Fibroblast of mammary gland (primary cell): ENCODE measurements at places on chromosomes 3 and 15.
A peak's percentile ranks its signal among the peaks of the same experiment; 100 is the strongest.

- no peak for DNase-seq
Observed at GRCh38 chr3:42658091-42658770, 4.7 kb downstream of the ZBTB47 start.

GRCh38 chr3:183193762-183194689, 31.5 kb upstream of the LAMP3 start:
- DNase-seq = no peak

DNA sequence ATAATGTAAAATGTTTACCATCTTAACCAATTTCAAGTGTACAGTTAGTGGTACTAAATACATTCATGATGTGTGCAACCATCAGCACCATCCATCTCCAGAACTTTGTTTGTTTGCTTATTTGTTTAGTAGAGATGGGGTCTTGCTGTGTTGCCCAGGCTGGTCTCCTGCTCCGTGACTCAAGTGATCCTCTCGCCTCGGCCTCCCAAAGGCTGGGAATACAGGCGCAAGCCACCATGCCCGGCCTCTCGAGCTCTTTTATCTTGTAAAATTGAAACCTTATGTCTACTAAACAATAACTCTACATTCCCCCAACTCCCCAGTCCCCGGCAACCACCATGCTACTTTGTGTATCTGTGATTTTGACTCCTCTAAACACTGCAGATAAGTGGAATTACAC, 31.9 kb downstream of the FBXO45 start:
- DNase-seq = no peak

DNA sequence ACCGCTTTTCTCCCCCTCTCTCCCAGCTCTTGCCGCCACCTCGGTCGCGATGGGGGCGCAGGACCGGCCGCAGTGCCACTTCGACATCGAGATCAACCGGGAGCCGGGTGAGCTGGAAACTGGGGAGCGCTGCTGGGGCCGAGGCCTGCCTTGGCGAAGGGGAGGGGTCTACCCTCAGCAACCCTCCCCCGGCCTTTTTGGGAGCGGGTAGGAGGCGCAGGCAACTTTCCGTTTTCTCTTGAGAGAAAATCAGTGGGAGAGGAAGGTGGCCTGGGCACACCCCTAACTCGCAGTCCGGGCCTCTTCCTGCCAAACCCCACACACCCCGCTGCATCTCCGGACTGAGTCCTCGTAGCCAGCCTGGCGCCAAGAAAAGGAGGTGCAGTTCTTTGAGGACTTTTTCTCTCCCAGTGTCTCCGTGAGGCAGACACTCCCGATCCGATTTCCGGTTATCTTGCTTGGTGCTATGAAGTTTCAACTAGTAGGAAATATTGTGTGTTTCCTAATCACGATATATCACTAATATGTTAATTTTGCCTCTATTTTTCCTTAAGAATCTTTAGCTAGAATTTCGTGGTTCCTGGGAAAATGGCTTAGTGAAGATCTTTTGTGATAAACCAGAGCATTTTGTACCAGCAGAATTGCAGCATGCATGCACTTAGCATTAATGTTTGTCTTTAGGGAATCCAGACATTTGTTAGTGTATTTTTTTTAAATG, 631 bp downstream of the NKTR start:
- peak; percentile 66 for DNase-seq

DNA sequence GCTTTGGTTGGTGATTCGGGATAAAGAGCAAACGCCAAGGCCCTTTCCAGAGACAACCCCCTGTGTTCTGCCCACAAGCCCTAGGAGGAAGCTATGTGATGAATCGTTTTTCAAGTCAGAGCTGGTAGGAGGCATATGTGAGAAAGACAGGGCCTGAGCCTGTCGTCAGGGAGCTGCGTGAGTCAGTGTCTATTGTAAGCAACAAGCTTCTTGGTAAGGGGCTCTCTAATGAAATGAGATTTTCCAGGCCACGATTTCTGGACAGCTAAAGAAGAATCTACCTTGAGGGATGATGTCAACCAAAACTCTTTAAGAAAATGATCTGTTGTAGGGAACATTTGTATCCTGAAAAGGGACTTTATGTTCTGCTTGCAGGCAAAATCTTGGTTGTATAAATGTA, 318.9 kb upstream of the IL12A start:
- DNase-seq = no peak
